ENCODE measurements at places on chromosomes 5 and 9. TPM values are rescaled to one million over a fixed set of nuclear protein-coding genes. Genes with fewer than 3 reads are reported as not detected.

The CLK4 gene
- total RNA-seq: 58.0 TPM

The MARVELD2 gene
- 3.5 TPM for total RNA-seq

DNA sequence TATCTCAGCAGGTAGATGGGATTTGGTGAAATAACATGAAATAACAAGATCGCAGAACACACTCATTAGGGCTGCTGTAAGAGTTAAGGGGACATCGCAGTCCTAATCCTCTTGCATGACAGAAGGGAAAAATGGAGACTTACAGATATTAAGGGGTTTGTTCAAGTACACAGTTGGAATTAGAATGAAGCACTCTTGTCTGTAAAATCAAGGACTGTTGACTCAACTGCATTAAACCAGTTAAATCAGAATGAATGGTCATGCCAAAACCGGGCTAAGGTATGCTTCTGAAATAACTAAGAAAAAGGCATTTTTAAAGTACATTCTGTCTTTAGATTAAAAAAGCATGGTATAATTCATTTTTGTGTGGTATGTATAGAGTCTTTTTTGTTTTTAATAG, 95.9 kb downstream of the FBXL7 start:
- DNase-seq: no peak

DNA sequence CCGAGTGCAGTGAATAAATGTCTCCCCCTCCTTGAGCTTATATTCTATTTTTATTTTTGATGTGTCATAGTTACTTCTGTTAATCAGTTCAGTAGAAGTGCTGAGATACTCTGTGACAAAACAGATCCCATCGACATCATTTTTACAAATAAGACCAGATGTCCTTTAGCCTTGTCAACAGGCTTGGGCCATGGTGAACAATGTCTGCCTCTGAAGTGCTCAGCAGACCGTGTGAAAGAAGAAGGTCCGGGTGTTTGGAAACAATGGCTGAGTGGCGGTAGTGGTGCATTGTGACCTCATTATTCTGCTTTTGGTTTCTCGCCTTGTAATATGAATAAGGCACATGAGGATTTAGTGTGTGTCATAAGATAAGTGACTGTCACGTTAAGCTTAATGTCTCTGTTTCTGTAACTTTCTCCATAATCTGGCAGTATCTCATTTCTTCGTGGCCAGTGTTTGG, 71.2 kb downstream of the SYK start:
- DNase-seq: no peak

- DNase-seq: no peak
These were observed 10.4 kb downstream of the OTP start for GRCh38 chr5:77627869-77628674.

- no peak for DNase-seq
These were observed 464.2 kb downstream of the SPOCK1 start for GRCh38 chr5:137034764-137035479.

- DNase-seq: no peak
These were observed 41.9 kb downstream of the LIX1 start for GRCh38 chr5:97100476-97100875.

DNA sequence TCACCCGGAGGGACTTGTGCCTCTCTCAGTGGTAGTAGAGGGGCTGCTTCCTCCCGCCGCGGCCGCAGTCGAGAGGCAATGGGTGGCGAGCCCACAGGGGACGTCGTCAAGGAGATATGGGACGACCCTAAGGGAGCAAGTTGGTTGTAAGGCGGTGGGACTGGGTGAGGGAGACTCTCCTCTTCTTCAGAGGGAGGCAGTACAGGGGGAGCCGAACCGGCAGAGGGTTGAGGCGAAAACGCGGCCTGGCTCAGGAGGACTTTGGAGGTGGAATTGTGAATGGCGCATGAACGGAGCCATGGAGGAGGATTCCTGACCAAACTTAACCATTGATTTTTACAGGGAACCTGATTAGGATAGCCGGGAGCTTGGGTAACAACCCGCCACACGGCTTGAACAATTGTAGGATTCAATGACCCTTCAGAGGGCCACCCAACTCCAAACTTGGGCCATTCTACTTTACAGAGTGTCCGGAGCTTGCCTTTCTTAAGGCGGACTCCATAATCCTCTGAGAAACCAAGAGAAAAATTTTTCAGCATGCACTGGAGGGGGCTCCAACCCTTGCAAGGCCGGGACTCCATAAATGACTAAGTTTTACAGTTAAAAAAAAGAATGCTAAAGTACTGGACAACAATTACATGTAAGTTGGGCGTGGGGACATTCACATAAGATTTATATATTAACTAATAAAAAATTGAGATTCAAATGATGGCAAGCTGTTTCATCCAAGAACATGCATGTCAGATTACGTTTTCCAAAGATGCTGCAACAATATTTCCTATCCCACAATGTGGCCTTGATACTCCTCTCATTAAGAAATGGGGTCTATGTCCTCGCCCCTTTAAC, 19.4 kb upstream of the RHOBTB3 start:
- no peak for DNase-seq

GRCh38 chr9:133943781-133944745, 48.1 kb downstream of the VAV2 start:
- DNase-seq: no peak

- DNase-seq: no peak
These were observed 70.9 kb downstream of the SETX start for GRCh38 chr9:132283863-132284262.

The DMRT3 gene
- 0.05 TPM for total RNA-seq

DNA sequence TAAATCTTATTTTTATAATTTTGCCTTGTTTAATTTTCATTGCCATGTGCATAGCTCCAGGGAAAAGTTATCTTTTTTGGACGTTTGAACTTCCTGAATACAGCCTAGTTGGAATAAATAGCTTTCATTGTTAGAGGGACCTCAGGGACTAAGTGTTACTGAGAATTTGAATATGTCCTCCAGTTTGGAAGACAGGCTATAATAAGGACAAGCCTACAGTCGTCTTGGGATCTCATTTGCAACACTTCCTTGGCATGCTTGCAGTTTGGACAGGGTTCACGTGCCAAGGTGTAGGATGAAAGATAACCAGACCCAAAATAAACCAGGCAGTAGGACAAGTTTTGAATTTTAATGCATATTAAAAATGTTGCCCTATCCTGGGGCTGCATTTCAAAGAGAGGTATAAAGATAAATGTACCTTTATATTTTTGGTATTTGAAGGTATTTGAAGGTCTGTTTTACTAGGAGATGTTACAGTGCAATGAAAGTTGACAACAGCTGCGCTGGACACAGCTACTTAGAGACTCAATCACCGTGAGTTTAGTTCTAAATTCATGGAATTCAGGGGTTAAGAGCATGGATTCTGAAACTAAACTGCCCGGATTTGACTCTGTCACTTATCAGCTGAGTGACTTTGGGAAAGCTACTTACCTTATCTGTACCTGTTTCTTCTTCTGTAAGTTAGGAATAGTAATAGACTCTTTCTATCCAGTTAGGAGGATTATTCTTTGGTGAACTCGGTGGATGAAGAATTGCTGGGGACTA, 134.1 kb downstream of the ACTBL2 start:
- no peak for DNase-seq

DNA sequence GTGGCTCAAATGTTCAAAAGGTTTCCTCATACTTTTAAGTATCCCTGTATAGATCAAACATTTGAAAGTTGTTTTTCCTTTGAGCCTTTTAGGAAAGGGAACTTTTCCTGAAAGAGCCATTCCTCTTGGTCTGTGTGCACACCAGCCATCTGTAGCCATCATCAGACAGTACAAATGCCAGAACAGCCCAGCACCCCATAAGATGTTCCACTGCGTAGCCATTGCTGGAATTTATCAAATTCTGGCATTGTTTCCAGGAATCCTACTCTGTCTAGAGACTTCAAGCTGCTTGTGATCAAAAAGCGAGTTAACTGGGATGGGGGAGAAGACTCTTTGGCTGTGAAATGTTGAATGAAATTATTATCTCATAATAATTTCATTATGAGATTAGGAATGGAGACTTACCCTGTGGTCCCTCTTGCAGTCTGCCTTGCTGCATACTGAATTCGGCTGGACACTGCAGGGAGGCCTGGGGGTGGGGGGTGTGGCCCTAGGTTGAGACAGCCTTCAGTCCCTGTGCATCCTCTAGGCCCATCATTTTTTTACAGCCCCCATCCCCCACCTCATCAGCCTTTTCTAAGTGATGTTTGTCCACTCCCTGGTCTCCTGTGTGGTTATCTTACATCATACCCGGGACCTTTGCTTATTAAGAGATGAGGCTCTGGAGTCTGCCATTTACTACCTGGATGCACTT, 99.8 kb downstream of the RALGPS1 start:
- DNase-seq: no peak

- DNase-seq: no peak
These were observed 617.4 kb downstream of the BRINP1 start for GRCh38 chr9:118751848-118752223.

GRCh38 chr5:96012399-96012798, 50.7 kb upstream of the ELL2 start:
- no peak for DNase-seq

DNA sequence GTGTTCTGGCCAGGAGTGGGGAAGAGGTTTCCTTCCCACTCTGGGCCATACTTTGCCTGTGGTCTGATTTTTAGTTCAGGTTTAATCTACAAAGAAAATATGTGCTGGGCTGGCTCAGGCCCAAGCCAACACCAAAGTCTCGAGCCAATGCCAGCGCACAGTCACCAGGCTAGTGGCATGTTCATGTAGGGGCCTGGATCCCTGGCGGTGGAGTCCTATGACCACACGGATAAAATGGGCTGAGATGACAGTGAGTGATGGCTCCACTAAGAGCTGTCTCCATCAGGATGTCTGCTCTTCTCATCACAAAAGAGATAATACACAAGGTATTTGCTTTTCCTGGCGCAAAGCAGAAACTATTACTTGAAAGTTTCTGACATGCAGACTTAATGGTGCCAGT, 92.9 kb upstream of the PTPN3 start:
- no peak for DNase-seq

GRCh38 chr5:11164531-11165294, 403.7 kb upstream of the DAP start:
- no peak for DNase-seq

The TRIM36 gene
- total RNA-seq: 1.8 TPM

The CD72 gene
- total RNA-seq: 6.8 TPM

The FBN2 gene
- total RNA-seq: 5.5 TPM

The SMIM33 gene
- total RNA-seq: 0.28 TPM

GRCh38 chr9:116370556-116370955, 217.0 kb downstream of the PAPPA start:
- DNase-seq: no peak

- DNase-seq: no peak
These were observed 1.9 kb downstream of the SLC31A2 start for GRCh38 chr9:113152699-113153098.

- no peak for DNase-seq
These were observed 188.9 kb downstream of the ARHGAP26 start for GRCh38 chr5:142958944-142959682.

- no peak for DNase-seq
These were observed 35.1 kb downstream of the CEMIP2 start for GRCh38 chr9:71733176-71733575.

DNA sequence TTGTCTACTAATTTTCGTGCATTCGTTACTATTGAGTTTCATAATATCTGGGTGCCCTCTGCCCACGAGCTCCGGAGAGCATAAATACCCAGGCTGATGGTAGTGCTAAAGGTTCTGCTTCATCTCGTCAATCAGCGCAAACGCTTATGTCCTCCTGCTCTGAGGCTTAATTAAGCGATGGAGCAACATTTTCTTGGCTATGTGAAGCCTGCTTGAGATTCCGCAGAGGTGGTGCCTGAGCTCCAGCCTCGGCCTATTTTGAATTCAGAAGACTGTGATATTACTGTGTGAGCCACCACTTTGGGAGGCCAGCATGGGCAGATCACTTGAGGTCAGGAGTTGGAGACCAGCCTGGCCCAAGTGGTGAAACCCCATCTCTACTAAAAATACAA, 44.8 kb downstream of the ANXA2R start:
- no peak for DNase-seq

DNA sequence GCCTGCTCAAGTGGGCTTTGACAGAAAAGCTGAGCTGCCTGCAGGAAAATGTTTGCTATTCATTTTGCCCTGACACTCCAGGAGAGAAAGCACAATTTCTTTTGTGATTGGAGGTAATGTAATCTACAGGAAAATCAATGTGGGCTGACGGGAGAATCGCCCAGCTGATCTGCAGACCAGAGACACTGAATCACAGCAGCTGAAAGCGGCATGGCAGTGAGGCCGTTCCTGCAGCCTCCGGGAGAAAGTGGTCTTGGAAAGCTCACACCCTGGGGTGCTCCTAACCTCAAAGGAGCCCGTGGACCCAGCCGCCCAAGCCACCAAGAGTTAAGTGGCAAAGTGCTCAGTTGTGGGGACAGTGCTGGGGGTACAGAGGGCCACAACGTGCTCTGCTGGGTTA, 593.6 kb downstream of the BNC2 start:
- no peak for DNase-seq

The ACOT12 gene
- total RNA-seq: 0.05 TPM

All from thymus (tissue), 14 donors.